ENCODE measurements at places on chromosomes 2 and 18.

GRCh38 chr2:54384301-54385203 is 71.6 kb upstream of the SPTBN1 start:
- H3K4me3 ChIP-seq = no peak overlapping the region
- H3K27ac ChIP-seq = no peak overlapping the region
- no peak for DNase-seq
- peaks cover 16% of the 10 kb centered on the region for H3K4me1 ChIP-seq
- no peaks in the 10 kb centered on the region for H3K36me3 ChIP-seq
- H3K27me3 ChIP-seq = no peaks in the 10 kb centered on the region

- no peaks in the 10 kb centered on the region for H3K27me3 ChIP-seq
- no peaks in the 10 kb centered on the region for H3K4me1 ChIP-seq
- H3K36me3 ChIP-seq = no peaks in the 10 kb centered on the region
- no peak overlapping the region for H3K4me3 ChIP-seq
- no peak overlapping the region for H3K27ac ChIP-seq
- DNase-seq = no peak
These were observed 141.4 kb downstream of the FAM124B start for GRCh38 chr2:224260372-224261020.

DNA sequence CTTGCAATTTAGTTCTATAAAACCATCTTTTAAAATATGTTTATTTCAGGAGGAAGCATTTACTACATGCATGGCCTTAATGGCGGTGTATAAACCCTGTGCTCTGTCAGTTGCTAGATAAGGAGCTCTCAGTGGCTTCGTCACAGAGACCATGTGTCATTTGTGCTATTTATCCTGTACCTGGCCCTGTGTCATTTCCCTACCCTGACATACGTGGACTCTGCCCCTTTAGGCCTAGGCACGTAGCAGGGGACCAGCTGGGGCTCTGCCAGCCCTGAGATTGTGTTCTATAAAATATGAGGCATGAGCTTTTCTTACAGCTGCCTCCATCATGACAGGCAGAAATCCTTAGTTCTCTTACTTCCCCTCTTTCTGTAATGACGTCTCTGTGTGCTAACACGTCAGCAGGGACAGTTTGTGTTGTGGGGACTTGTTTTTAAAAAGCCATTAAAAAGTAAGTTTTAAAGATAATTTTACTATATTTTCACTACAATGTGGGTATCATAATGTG is 88.0 kb downstream of the ITGB1BP1 start:
- no peaks in the 10 kb centered on the region for H3K27me3 ChIP-seq
- no peak for DNase-seq
- peaks cover 29% of the 10 kb centered on the region for H3K4me1 ChIP-seq

GRCh38 chr2:72780477-72780876 is 45.4 kb downstream of the EXOC6B start:
- no peak overlapping the region for H3K27ac ChIP-seq
- H3K36me3 ChIP-seq = no peaks in the 10 kb centered on the region
- H3K4me3 ChIP-seq = no peak overlapping the region
- no peak for DNase-seq
- no peaks in the 10 kb centered on the region for H3K27me3 ChIP-seq

DNA sequence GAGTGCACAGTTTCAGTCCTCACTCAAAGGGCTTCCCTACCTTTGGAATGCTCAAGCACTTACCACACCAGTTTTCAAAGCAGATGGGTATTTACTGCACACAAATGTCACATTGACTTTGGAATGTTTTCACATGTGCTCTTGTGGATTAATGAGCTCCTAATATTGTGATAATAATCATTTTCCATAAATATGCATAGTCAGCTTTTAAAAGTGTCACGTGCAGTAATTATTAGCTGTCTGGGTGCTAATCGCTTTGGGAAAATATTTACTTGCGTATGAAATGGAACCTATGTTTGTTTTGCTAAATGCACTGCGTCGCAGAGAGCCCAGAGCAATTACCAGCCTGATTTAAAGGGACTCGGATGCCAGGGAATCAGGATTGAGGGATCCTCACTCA is 229.3 kb downstream of the SMAD2 start:
- H3K4me3 ChIP-seq = no peak overlapping the region
- H3K36me3 ChIP-seq = no peaks in the 10 kb centered on the region
- no peak overlapping the region for H3K27ac ChIP-seq
- H3K4me1 ChIP-seq = no peaks in the 10 kb centered on the region
- H3K27me3 ChIP-seq = no peaks in the 10 kb centered on the region

- no peaks in the 10 kb centered on the region for H3K27me3 ChIP-seq
- no peaks in the 10 kb centered on the region for H3K36me3 ChIP-seq
- no peak overlapping the region for H3K4me3 ChIP-seq
- no peak overlapping the region for H3K27ac ChIP-seq
- H3K4me1 ChIP-seq = no peaks in the 10 kb centered on the region
These were observed 44.2 kb downstream of the MRPS9 start for GRCh38 chr2:105082107-105082506.

GRCh38 chr2:140808820-140809219 is 1322.0 kb downstream of the LRP1B start:
- no peaks in the 10 kb centered on the region for H3K27me3 ChIP-seq
- no peaks in the 10 kb centered on the region for H3K36me3 ChIP-seq
- H3K27ac ChIP-seq = no peak overlapping the region
- H3K4me1 ChIP-seq = no peaks in the 10 kb centered on the region

DNA sequence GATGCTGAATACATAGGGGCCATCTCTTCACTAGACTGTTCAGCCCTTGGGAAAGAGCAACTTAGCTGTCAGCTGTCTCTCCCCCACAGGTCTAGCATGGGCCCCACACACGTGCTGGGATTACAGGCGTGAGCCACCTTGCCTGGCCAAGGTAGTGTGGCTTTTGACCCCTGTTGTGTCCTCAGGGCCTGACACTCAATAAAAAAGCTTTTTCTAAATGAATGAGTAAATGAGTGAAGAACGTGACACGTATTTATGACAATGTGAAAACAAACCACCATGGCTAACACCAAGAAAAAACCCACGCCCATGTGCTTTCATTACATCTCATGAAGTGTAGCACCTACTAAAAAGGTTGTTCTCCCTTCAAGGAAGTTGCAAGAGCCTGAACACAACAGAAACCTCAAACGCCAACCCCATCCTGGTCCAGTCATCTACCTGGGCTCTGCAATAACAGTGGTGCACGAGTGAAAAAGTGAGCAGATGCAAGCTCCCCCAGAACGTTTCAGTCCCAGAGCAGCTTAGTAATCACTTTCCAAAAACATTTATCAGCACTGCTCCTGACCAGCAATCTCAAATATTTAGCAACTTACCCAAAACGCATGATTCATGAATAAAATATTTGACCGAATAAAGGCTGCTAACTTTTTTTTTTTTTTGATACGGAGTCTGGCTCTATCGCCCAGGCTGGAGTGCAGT is 3.4 kb downstream of the WDFY1 start:
- no peak overlapping the region for H3K4me3 ChIP-seq
- H3K27me3 ChIP-seq = no peaks in the 10 kb centered on the region
- no peak for DNase-seq
- peaks cover 34% of the 10 kb centered on the region for H3K4me1 ChIP-seq
- no peak overlapping the region for H3K27ac ChIP-seq

GRCh38 chr2:219155054-219155644 is 5.5 kb downstream of the NHEJ1 start:
- H3K27ac ChIP-seq = no peak overlapping the region
- no peak for DNase-seq
- H3K4me3 ChIP-seq = no peak overlapping the region
- peaks cover 7% of the 10 kb centered on the region for H3K4me1 ChIP-seq

GRCh38 chr2:30620102-30620501 is 173.1 kb downstream of the LCLAT1 start:
- no peak overlapping the region for H3K27ac ChIP-seq
- no peak overlapping the region for H3K4me3 ChIP-seq
- no peak for DNase-seq
- H3K4me1 ChIP-seq = no peaks in the 10 kb centered on the region

GRCh38 chr2:72103690-72104089 is 44.0 kb downstream of the CYP26B1 start:
- no peaks in the 10 kb centered on the region for H3K36me3 ChIP-seq
- H3K4me1 ChIP-seq = no peaks in the 10 kb centered on the region
- H3K4me3 ChIP-seq = no peak overlapping the region
- no peak overlapping the region for H3K27ac ChIP-seq

DNA sequence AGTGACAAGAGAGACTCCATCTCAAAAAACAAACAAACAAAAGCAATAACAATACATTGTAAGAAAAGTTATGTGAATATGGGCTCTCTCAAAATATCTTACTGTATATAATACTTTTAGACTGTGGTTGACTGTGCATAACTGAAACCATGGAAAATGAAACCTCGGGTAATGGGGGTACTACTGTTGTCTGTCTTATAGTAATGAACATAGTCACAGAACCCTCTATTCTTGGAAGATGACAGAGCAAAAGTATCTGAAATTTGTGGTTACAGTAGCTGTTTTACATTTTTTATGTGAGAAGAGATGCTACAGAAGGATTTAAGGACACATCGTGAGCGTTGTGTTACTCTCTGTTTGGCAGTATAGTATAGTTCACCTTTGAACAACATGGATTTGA is 60.5 kb downstream of the MAP4K4 start:
- no peak overlapping the region for H3K4me3 ChIP-seq
- H3K27ac ChIP-seq = no peak overlapping the region
- no peak for DNase-seq
- no peaks in the 10 kb centered on the region for H3K36me3 ChIP-seq

- H3K27me3 ChIP-seq = no peaks in the 10 kb centered on the region
- peaks cover 22% of the 10 kb centered on the region for H3K4me1 ChIP-seq
- H3K27ac ChIP-seq = no peak overlapping the region
- no peaks in the 10 kb centered on the region for H3K36me3 ChIP-seq
These were observed 5.3 kb downstream of the ADCY3 start for GRCh38 chr2:24914713-24915112.

GRCh38 chr18:32552421-32553030 is 81.8 kb upstream of the GAREM1 start:
- H3K27ac ChIP-seq = no peak overlapping the region
- H3K27me3 ChIP-seq = no peaks in the 10 kb centered on the region
- DNase-seq = peak; percentile 61
- no peaks in the 10 kb centered on the region for H3K4me1 ChIP-seq
- no peak overlapping the region for H3K4me3 ChIP-seq

DNA sequence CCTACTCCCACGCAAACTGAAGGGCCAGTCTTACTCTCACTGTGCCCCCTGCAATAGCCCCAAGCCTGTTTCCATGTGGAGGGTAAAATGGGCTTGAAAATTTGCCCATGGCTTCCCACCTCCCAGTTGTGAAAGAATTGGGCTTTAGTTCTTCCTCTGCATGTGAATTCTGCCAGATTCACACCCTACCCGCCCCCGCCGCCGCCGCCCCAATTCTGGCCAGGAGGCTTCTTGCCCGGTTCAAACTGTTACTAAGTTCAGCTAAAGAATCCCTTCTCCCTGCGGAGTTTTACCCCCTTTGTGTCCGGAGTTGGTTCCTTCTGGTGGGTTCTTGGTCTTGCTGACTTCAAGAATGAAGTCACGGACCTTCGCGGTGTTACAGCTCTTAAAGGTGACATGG is 25.5 kb upstream of the SAP130 start:
- DNase-seq = no peak
- H3K27me3 ChIP-seq = no peaks in the 10 kb centered on the region
- no peaks in the 10 kb centered on the region for H3K36me3 ChIP-seq
- no peaks in the 10 kb centered on the region for H3K4me1 ChIP-seq

- no peaks in the 10 kb centered on the region for H3K27me3 ChIP-seq
- no peak overlapping the region for H3K4me3 ChIP-seq
- H3K27ac ChIP-seq = no peak overlapping the region
- no peak for DNase-seq
These were observed 7.4 kb downstream of the PTGR3 start for GRCh38 chr18:75201282-75202270.

Measured in upper lobe of left lung (tissue), 6 donors.